ENCODE measurements at places on chromosomes 7 and 10. TPM values are rescaled to one million over a fixed set of nuclear protein-coding genes. Genes with fewer than 3 reads are reported as not detected.

The NEUROG3 gene
- total RNA-seq: not detected

The ADCY1 gene
- 0.33 TPM for total RNA-seq

The DYNC1I1 gene
- total RNA-seq: 2.1 TPM

The PROSER2 gene
- total RNA-seq: 0.44 TPM

The CPN1 gene
- total RNA-seq: not detected

The INMT gene
- total RNA-seq: 0.11 TPM
